ENCODE measurements at places on chromosomes 4 and X.

GRCh38 chrX:49862093-49862492 lies 17.2 kb upstream of the USP27X start:
- DNase-seq: no peak

GRCh38 chr4:31482691-31483090 lies 762.5 kb downstream of the PCDH7 start:
- DNase-seq: no peak

GRCh38 chr4:48692897-48693296 lies 87.2 kb downstream of the FRYL start:
- no peak for DNase-seq

DNA sequence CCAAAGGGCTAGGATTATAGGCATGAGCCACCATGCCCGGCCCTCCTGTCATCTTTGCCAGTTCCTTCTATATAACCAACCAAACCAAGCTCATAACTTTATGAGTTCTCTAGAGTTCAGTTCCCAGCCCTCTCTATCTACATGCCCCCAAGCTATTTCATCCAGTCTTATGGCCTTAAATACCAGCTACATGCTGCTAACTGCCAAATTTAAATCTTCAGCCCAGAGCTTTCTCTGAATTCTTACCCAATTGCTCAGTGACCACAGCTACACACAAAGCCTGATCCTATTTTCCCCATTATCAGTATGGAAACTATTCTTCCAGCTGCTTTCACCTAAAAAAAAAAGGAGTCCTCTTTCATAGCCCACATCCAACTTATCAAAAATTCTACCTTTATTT lies 23.1 kb downstream of the TMEM184C start:
- DNase-seq: no peak

DNA sequence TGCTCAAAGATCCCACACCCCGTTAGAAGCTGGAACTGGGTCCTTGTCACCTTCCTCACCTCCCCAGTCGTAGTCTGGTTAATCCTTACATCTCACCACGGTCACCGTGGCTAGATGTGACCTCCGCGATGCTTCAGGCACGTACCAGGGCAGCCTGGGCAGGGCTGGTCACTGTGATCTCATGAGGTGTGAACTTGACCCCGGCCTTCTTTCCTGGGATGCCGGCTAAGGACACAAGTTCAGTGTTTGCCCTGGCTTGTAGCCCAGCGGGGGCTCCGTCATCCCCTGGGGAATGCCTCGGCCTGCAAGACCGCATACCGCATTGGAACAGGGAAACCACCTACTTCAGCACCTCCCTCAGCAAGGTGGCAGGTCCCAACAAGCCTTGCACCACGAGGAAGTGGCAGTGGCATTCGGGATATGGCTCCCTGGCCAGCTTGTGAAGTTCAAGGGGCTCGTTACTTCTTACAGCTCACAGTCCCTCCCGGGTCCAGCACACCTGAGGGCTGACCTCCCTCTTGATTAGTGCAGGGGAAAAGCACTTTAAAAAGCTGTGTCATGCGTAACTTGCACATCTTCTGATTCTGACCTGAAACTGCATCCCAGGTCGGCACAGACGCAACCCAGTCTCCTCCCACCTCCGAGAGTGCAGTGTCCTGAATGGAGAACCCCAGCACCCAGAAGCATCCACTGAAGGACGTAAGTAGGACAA lies 25.9 kb downstream of the NOP14 start:
- no peak for DNase-seq

GRCh38 chr4:128307123-128307571 lies 19.5 kb upstream of the PGRMC2 start:
- no peak for DNase-seq

DNA sequence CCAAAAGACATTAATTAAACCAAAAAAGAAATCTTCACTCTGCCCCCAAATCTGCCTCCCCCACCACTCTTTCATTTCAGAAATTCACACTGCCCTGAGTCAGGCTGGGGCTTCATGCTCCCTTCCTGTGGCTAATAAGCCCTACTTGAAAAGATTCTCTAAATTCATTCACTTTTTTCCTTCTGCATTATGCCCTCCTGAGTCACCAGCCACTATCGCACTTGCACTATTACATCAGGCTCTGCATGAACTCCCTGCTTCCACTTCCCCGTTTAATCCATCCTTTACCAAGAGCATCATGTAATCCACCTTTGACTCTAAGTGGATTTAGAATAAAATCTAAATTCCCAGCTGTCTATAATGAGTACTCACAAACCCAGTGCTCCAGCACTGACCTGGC lies 295.4 kb upstream of the KLF3 start:
- DNase-seq: no peak

DNA sequence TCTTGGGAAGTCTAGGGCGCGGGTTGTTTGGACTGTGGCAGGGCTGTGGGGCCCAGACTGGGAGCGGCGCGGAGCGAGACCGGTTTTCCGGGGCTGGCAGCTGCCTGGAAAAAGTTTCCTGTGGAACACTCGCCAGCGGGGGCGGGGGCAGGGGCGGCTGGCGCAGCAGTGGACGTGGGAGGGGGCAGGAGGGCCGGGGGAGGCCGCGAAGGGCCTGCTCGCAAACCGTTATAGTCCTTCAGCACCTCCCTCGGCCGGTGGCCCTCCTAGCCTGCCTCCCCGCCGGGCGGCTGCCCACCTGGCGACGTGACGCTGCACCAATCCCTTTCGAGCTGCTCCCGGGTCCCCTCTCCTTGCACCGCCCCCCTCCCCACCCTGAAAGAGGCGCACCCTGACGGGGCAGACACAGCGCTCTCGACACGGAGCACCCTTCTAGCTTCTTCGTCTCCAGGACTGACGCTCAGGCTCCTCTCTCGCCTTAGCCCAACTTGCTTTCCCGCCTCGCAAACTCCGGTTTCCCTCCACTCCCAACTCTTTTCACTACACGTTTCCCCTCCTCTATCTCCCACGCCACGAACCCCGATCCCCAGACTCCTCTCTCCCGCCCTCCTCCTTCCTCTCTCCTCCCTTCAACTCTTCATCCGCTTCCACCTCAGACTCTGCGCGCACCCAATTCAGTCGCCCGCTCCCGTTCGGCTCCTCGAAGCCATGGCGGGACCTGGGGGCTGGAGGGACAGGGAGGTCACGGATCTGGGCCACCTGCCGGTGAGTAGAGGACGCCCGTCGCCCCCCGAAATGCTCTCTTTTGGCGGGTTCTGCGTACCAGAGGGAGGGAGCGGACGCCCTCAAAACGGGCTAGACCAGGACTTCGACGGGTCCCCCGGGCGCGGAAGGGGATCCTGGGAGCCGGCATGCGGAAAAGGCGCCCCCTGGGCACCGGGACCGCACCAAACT lies at the start of gene NRK:
NRK (plus strand) TSS at position 402 of the 954 bp plus-strand sequence; CDS start at position 709, 307 bp downstream.
- DNase-seq: no peak

DNA sequence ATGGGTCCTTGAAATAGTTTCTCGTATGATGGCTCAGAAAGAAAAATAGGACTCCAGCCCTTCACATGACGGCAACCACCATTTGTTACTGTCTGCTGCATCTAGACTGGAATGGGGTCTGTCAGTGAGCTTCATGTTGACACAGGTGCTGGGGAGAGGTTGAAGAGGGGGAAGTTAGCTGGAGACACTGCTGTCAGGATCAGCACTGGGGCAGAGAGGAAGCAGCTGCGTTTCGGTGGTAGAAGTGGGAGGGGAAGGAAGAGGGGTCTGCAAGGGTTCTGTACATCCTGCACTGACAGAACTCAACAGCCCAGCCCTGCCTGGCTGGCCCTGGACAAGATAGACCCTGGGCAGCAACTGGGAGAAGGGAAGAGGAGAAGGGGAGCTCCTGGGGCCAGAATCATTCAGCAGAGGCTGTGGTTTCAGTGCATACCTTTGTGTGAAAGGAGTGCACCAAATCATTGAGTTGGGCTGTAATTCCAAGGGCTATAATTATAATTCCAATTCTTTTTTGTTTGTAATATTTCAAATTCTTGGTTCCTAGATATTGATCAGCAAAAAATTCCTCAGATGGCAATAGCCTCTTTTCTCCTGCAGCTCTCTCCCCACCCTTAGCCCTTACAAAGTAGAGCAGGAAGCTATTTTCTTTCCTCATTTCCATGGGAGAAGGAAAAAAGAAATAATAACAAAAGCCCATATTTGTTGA lies 119.4 kb upstream of the C1GALT1C1 start:
- no peak for DNase-seq

- DNase-seq: peak; percentile 42
Observed at GRCh38 chrX:155094468-155095061, 23.3 kb downstream of the BRCC3 start.

GRCh38 chr4:147975325-147975724 lies 243.4 kb downstream of the ARHGAP10 start:
- no peak for DNase-seq

DNA sequence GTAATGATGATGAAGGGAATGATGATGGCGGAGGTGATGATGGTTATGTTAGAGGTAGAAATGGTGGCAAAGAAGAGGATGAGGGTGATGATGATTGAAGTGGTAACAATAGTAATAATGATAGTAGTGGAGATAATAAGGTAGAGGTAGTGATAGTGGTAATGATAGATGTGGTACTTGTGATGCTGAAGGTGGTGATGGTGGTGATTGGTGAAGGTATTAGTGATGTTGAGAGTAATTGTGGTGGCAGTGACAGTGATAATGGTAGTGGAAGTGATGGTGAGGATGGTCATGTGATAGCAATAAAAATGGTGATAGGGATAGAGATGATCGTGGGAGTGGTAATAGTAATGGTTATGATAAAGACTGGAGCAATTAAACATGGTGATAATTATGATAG lies 108.8 kb downstream of the EFNB1 start:
- no peak for DNase-seq

DNA sequence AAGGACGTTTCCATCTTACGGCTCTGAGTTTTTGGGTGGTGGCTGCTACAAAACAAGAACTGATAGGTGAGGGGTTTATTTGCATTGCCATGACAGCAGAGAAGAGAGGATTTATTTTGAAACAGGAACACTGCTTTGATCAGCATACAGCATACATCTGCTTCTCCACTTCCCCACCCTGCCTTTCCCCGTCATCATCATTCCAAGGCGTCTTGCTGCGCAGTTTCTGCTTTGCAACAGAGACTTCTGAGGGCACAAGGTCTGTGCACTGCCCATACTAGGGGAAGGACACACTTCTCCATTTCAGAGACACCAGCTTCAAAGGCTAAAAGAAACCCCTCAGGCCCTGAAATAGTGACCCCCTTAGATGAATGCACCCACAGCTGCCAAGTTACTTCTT lies 19.1 kb downstream of the STARD8 start:
- DNase-seq: no peak
